Large intestine (tissue), 12 donors: ENCODE measurements at places on chromosomes 11 and 22.
A peak's percentile ranks its signal among the peaks of the same experiment; 100 is the strongest.

DNA sequence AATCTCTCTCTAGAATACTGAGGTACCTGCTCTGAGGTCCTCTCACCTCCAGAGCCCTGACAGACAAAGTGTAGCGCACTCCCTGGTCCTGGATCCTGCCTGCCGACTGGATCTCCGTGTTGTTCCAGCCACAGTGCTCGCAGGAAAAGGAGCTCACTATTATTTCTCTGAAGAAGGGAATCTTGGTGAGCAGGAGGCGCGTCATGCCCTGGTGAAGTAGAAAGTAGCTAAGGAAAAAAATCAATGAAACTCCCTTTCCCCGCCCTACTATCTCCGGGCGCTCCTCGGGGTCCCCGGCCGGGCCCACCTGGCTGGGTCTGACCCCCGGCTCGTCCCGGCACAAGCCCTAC, 412 bp downstream of the ZPR1 start:
- DNase-seq = no peak

- peak; percentile 90 for DNase-seq
Measured at GRCh38 chr22:37633625-37634416, 5.6 kb upstream of the SH3BP1 start.

- DNase-seq = peak; percentile 80
Measured at GRCh38 chr22:36065775-36066544, 37.3 kb upstream of the RBFOX2 start.

- no peak for DNase-seq
Measured at GRCh38 chr11:26096451-26096850, 235.5 kb upstream of the ANO3 start.

GRCh38 chr11:113249491-113249763, 65.0 kb upstream of the TTC12 start:
- DNase-seq = no peak

GRCh38 chr11:25593221-25593620, 738.7 kb upstream of the ANO3 start:
- DNase-seq = no peak

- no peak for DNase-seq
Measured at GRCh38 chr22:45828841-45829240, 148.1 kb downstream of the WNT7B start.

DNA sequence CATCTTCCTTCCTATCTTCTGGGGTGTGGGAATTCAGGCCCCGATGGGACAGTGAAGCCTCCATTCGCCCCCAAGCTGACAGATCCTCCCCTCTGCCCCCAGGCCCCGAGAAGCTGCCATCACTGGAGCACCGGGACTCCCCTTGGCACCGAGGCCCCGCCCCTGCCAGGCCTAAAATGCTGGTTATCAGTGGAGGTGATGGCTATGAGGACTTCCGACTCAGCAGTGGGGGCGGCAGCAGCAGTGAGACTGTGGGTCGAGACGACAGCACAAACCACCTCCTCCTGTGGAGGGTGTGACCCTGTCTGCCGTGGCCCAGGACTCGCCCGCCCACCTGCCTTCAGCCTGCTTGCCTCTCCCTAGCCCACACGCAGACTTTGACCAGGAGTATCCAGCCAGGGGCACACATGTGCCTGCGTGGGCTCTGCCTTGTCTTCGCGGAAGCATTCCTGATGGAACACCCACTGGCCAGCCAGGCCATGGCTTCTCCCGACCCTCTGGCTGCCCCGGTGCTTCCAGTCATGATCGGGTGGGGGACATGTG, 8.6 kb upstream of the RELT start:
- no peak for DNase-seq

DNA sequence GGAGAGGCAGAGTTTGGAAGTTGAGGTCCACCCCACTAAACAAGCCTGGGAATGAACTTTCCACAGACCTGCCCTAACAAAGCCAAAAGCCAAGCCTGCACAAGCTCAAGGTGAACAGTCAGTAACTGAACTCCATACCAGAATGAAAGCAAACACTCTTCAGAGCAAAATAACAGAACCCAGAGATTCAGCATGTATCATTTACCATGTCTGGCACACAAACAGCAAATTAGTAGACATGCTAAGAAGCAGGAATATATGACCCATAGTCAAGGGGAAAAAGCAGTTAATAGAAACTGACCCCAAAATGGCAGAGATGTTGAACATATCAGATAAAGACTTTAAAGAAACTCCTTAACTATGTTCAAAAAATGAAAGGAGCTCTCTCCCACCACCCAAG, 31.3 kb downstream of the TBX1 start:
- DNase-seq = no peak

DNA sequence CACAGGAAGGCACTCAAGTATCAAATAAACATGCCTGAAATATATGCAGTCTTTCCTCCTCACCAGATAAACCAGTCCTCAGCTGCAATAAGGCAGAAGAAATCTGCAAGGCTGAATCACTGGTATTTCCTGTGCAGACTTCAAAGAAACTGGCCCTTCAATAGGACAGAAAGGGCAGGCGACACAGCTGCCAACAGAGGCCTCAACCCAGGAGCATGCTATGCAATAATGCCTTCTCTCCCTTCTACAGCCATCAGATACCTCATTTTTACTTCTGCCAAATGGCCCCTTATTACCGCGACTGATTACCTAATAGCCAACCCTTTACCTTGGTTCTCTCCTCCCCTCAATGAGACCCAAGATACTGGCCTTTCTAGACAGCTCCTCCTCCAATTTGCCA, 8.0 kb downstream of the NUMA1 start:
- DNase-seq = no peak

DNA sequence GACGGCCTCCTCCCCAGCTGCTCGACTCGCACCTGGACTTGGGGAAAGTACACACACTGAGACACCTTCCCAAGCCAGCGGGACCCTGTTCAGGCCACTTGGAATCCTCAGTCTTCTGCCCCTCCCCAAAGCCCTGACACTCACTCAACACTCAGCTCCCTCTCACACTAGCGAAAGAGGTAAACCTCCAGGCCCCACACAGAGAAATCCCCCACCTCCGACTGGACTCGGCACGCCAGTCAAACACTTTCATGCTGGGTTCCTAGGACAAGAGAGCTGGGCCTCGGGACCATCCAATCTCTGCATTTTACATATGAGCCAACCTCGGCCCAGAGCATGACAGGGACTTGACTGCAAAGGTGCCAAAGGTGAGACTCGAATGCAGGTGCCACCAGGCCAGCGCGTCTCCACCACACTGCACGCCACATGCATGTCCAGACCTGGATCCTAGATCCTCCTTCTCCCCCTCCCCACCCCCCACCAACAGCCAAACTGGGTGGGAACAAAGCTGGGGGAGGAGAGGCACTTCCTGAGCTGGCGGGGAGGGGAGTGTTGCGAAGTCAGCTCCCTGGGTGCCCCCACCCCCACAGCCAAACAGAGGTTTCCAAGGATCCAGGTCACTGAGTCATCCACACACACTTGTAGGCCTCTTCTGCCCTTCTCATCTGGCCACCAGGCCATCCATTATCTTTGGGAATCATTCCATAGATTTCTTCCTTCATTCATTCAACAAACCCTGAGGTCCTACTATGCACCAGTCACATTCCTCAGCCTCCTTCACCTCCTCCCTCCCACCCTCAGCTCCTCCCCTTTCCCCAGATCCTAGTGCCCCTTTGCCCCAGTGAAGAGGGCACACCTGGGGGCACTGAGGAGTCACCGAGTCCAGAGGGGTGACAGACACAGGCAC, 10.7 kb upstream of the CD5 start:
- DNase-seq = no peak

- no peak for DNase-seq
Measured at GRCh38 chr11:3367221-3367620, 11.7 kb downstream of the ZNF195 start.

- peak; percentile 22 for DNase-seq
Measured at GRCh38 chr11:84384731-84385130, 1098.6 kb upstream of the CCDC90B start.

DNA sequence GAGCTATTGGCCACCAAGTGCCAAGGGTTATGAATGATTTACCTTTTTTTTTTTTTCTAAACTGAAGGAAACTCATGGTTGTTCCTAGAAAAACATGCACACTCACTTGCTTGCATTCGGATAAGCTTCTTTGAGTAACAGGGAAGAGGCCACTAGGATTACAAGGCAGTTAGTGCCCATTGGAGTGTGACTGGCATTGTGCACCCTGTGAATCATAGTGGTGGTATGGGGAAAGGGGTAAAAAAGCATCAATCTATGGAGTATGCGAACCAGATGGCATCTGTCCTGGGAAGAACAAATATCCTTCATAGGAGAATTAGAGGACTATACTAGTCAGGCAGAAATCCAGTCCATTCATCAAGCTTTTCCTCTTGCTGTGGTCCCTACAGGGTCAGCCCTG, 24.2 kb downstream of the CD44 start:
- DNase-seq = no peak

- DNase-seq = peak; percentile 19
Measured at GRCh38 chr11:15818132-15818842, 538.1 kb downstream of the SOX6 start.

DNA sequence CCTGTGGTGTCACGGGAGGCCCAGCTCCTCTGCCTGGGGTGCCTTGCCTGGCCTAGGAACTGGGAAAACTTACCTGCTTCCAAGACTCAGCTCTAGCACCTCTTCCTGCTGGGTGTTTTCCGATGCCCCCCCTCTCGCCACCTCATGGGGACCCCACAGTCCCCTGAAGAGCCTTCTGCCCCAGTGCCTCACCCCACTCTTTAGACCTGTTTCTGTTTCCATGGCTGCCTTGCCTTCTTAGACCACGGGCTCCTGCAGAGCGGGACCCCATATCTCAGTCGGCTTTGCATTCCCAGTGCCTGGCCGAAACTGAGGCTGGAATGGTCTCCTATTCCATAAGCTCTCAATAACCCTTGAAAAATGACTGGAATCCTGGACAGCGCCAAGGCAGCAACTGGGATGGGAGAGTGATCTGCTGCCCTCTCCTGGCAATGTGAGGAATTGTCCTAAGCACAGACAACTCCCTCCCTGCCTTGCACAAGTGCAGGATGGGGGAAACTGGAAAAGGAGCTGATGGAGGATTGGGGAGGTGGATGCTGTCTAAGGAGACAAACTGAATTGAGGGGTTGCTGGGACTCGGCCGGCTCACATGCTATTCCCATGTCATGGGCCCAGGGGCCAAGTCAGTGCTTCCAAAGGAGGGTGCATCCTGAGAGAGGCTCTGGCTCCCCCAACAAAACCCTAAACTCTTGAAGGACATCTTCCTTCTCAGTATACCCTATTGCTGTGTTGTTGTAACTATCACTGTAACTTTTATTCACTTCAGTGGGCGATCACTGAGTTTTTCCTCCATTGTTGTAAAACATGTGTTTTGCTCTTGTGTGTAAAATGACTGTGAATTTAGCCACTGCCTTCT, 26.6 kb upstream of the IL17RA start:
- peak; percentile 39 for DNase-seq

DNA sequence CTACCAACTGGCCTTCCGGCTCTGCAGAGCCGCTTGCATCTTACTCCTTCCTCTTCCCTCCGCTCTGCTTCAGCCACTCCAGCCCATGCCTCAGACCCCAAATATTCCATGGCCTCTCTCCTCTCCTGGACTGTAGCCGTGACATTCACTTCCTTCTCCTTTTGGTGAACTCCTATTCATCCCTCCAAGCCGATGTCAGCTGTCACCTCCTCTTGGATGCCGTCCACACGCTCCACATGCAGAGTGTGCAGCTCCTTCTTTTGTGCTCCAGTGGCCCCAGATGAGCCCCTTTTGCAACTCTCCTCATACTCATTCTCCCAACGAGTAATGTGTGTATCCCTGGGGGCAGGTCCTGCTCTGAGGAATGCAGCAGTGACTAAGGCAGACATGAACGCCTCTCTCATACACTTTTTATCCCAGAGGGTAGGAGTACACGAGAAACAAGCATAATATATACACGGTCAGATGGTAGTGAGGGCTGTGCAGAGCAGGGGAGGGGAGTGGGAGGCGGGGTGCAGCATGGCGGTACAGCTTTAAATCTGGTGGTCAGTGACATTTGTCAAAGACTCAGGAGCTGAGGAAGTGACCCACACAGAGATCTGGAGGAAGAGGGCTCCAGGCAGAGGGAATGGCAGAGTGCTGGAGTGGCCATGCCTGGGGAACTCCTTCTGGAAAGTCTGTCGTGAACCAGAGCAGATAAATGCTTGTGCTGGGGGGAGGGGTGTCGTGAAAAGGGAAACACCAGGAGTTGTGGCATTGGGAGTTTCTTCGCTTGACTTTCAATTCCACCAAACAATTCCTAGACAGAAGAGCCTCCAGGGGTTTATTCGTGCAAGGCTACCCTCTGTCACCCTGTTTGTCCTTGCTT, 83.8 kb upstream of the ATXN10 start:
- no peak for DNase-seq

DNA sequence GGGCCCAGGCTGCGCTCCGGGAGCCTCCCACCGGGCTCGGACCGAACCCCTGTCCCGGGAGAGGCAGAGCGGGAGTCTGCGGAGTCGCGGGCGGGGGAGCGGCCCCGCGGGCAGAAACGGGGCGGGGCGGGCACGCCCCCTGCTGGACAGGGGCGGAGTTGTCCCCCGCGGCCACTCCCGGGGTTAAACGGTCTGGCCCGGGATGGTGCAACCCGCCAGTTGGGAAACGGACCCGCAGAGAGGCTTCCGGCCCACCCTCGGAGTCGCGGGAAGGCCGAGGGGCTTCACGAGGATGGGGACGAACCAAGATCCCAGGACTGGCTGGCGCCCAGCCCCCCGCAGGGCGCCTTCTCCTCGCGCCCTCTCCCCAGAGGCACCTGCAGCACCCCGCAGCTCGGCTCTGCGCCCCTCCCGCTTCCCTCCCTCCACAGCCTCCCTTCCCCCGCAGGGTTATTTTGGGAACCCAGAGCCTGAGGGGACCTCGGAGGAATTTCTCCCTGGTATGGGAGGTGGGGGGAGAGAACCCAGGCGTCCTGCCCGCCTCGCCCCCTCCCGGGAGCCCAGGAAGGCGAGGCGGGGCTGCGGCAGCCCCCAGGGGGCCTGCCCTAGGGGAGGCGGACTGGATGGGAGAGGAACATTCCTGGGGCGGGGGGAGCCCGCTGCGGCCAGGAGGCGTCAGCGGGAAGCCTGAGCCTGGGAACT, 902 bp downstream of the RASGRP2 start:
- DNase-seq = peak; percentile 64

- DNase-seq = no peak
Measured at GRCh38 chr11:111642542-111642941, 40.3 kb downstream of the SIK2 start.

- no peak for DNase-seq
Measured at GRCh38 chr22:46857142-46857884, 94.9 kb downstream of the TBC1D22A start.

DNA sequence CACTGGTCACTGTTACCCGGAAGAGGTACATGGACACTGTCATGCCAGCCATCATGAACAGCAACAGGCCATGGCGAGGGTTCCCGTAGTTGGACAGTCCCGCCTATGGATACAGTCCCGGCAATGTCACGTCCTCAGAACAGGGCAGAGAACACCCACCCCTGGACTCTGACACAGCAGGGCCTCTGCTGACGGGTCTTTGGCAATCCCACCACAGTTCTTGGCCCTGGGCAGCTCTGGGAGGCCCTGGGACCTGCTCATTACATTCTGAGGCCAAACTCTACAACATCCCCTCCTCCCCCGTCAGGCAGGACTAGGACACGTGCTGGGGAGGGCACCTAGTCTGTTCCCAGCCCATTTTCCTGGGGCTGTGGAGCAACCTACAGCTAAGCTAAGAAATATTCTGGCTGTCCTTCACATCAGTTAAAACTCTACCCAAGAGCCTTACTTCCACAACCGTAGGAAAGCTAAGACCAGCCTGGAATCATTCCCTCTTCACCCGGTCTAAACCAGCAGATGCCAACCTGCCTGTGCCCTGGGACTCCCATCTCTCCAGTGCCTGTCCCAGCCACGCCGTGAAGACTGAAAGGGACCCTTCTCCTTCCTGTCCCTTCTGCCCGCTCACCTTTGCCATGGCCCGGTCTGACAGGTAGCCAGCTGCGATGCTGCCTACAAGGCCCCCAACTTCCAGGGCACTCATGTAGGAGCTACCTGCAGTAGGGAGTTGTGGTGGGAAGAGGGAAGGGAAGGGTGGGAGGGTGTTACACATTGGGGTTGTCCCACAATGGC, 4.5 kb downstream of the SLC37A4 start:
- peak; percentile 86 for DNase-seq
